ENCODE measurements at places on chromosomes 1 and 21.

DNA sequence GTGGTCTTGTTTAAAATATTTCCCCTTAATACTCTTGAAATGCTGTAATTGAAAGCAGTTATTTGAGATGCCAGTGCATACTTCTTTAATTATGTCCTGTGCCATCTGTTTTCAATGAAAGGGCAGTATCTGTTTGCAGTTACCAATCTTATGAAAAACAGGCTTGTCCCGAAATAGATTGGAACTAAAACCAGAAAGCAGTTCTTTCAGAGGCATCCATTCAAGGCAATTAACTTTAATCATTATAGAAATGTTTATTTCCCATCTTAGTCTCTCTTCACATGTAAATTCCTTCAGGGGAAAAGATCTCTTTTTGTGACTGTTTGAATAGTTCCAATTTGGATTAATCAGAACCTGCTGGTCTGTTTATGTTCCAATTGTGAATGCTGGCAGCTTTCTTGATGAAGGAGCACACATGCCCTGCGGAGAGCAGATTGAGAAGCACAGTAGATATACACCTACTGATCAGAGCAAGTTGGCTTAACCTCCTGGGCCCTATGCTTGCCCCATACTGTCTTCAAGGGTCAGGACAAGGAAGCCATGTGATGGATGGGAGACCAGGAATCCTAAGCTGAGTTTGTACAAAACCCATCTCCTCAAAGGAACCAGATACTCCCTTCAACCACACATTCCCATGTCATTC, 41.6 kb upstream of the MROH9 start:
- no peak for DNase-seq

- DNase-seq = peak; percentile 89
Observed at GRCh38 chr1:174998569-174999215, 1.1 kb upstream of the CACYBP start.

DNA sequence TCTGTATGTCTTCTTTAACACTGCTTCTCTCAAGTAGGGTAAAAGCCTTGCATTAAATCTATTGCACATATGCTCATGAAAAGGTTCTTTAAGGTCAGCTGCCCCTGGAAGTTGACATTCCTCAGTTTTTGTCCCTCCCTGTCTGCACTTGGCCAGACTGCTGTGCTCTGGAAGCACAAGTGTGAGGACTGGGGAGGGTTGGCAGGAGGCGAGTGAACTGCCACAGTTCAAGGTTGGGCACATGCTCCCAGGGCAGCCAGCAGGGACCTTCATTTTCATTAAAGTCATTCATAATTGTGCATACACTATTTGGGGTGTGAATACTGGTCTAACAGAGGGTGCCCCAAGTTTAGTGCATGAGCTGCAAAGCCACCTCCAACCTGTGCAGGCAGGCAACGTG, 10.9 kb upstream of the THEM5 start:
- no peak for DNase-seq

- DNase-seq = no peak
Observed at GRCh38 chr1:46611691-46612221, 4.9 kb downstream of the MOB3C start.

DNA sequence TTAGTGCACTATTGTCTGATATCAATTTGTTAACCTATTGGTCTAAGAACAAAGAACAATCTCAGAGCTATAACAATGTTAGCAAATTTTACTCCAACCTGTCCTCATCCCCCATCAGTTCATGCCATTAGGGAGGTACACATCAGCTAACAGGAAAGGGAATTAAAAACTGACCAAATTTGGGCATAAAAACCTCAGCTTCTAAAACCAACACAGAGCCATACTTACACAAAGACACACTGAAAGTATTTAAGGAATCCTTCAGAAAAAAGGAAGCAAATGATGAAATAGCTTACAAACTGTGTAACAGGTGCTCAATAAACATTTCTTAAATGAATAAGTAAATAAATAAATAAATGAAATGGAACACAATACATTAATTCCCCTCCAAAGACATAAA, 89.2 kb downstream of the TTLL7 start:
- DNase-seq = no peak

Measured in OCI-LY7 (cell line).